ENCODE measurements at places on chromosomes 16 and 17.
A peak's percentile ranks its signal among the peaks of the same experiment; 100 is the strongest.

DNA sequence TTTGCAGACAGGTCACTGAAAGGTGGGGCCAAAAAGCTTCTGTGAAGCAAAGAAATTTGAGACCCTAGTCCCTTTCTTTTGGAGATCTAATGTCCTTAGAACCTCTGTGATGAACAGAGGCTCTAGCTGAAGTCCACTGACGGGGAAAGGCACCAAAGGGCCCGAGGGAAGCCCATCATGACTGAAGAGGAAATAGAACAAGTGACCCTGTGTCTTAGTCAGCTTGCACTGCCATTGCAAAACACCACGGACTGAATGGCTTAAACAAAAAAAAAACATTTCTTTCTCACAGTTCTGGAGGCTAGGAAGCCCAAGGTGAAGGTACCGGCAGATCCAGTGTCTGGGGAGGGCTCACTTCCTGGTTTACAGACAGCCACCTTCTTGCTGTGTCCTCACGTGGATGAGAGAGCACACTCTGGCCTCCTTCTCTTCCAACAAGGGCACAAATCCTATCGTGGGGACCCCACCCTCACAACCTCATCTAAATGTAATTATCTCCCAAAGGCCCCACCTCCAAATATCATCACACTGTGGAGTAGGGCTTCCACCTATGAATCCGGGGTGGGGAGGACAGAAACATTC, 24.3 kb upstream of the ASGR2 start:
- no peak for DNase-seq

- no peak for DNase-seq
Measured at GRCh38 chr17:47172696-47173565, 16.2 kb downstream of the CDC27 start.

DNA sequence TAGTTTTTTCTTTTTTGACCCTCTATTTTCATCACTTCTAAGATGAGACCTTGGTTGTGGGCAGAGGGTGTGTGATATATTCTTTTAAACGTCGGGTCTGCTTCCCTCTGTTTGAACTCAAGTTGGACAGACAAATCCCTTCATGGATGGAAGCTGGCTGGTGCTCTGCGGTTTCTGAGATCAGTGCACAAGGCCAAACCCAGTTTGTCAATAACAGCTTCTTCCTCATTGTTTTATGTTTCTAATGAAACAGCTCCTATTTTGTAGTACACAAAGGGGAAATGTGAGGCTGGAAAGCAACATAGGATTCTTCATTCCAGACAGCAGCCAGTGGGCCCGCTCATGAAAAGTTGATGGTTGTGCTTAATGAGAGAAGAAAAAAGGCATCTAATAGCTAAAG, 159.6 kb downstream of the PRKCA start:
- no peak for DNase-seq

- DNase-seq: no peak
Measured at GRCh38 chr17:35416659-35417058, 15.6 kb downstream of the SLFN12 start.

DNA sequence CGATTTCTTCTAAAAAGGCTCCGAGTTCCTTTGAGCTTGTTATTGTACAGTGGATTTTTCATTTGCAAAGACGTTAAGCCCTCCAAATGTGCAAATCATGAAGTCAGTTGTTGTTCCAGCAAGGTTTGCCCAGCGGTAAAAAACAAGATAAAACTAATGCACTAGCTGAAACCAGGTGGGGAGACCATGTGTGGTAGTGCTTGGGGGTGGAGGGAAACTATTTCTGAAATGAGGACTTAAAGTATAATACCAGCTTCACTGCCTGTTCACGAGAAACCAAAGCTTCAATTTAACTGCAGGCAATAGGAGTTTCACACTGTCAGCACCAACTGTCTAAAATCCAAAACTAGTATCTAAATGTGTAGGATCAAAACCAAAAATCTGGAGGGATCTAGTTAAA, 22.3 kb downstream of the SMARCE1 start:
- no peak for DNase-seq

DNA sequence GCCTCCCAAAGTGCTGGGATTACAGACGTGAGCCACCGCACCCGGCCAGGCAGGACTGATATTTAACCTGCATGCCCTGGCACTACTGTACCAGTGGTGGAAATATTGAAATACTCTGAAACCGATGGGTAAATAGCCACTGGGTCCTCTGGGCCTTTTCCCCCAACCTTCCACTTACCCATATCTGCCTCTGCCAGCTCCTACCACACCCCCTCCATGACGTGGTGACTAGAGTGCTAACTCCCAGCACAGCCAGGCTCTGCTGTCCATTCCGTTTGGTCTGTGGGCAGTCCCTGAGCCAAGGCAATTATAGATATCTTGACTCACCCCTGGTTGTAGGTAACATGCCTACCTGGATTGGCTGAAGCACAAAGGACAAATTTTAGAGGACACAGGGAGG, 187.8 kb downstream of the PRKCB start:
- DNase-seq: no peak

- DNase-seq: no peak
Measured at GRCh38 chr16:5642436-5642835, 544.8 kb upstream of the EEF2KMT start.

DNA sequence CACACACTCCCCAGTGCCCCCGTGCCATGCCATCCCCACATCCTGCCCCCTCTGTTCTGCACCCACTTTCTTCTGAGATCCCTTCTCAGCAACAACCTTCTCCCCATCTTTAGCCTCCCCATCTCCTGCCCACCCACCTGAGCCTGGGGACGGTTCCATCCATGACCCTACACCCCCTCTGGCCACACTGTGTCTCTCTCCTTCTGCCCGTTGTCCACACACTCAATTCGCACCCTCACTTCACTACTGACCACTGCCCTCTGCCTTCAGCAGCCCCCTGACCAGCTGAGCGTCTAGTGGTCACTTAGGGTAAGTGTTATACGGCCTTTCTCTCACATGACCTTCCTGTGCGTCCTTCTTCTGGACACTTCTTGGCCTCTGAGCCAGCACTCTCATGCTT, 6.1 kb downstream of the ARHGAP27 start:
- DNase-seq: peak; percentile 2

GRCh38 chr16:10964039-10964890, 19.9 kb downstream of the CLEC16A start:
- DNase-seq: peak; percentile 68

DNA sequence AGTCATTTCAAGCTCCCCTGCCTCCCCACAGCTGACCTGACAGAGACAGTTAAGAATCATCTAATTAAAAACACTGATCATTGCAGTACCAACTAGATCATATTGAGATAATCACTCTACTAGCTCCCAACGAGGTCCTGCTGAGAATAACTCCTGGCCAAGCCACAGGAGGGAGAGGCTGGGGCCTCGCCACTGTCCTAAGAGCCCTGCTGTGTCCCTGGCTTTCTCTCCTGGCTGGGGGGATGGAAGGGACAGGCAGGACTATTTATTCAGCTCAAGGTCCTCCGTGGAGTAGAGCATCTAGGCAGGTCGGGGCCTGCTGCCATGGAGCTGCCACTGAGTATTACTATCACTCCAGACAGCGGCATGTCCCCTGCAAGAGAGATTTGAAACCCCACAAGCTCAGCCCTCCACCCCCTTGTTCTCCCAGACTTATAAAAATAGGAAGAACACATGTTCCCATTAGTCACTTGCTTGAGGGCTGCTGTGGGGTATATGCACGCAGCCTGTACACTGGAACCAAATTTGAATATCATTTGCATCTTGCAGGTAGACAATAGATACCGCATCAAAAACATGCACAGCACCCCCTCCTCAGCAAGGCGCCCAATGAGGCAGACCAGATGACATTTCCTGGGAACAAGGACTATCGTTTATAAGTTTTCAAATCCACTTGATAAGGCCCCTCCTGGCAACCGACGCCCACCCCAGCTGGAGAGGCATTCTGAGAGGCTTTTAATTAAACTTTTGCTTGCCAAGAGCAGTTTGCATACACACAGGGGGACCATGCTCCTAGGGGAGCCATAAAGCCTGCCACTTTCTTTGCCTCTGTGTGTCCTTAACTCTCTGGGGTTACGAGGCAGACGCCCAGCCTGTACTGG, 385.2 kb upstream of the ZFHX3 start:
- DNase-seq: no peak

Data from GM20000 (cell line).